ENCODE measurements at places on chromosomes 4 and X.

- no peak for DNase-seq
These were observed 13.6 kb downstream of the RGS12 start for GRCh38 chr4:3306450-3306849.

GRCh38 chr4:84366161-84366560 is 132.9 kb downstream of the NKX6-1 start:
- no peak for DNase-seq

DNA sequence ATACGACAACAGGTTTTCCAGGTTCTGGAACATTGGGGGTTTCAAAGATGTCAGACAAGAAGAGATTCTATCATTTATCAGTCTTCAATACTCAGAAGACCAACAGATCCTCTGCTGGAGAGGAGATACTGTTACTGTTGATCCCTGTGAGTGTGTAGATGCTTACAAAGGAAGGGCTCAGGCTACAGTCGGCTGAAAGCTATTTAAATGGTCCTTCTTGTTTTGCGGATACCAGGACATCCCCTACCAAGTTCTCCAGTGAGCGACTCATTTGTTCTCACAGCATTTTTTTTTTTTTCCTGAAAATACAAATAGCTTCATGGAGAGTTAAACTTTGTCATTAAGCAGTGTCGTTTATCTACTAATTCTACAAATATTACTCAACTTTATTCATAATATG is 201.6 kb downstream of the CAMK2D start:
- no peak for DNase-seq

GRCh38 chr4:73259571-73260090 is 1.0 kb upstream of the ANKRD17 start:
- no peak for DNase-seq

Data from GM06990 (cell line).